ENCODE measurements at places on chromosomes 12 and 14.

DNA sequence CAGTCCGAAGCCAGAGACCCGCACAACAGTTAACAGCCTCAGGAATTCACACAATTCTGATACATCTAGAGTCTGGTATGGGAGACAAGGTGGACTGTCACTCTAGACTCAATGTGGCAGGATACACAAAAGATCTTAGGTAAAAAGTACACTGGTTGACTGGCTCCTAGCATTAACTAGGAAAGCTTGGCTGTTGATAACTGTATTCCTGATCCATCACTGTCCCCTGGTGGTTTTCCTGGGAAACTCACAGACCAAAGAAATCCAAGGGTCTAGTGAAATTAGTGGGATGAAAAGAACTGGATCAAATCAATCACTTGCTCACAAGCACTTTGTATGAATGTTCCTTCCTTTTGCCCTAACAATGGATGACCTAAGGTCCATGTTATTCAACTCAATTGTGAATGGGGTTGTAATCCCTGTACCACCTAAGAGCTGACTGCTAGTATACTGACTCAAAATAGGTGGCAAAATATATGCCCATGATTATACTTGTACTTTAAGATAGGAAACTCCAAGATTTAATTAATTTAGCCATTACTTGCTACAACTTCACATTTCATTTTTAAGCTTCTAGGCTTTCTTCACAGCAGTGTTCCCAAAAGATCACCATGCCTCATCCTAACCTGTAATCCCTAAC is 14.0 kb downstream of the NPC2 start:
- peak; percentile 67 for DNase-seq

- no peak for DNase-seq
Measured at GRCh38 chr12:16118586-16118985, 158.9 kb downstream of the SLC15A5 start.

- DNase-seq: no peak
Measured at GRCh38 chr12:46131732-46132469, 136.9 kb downstream of the SLC38A1 start.

DNA sequence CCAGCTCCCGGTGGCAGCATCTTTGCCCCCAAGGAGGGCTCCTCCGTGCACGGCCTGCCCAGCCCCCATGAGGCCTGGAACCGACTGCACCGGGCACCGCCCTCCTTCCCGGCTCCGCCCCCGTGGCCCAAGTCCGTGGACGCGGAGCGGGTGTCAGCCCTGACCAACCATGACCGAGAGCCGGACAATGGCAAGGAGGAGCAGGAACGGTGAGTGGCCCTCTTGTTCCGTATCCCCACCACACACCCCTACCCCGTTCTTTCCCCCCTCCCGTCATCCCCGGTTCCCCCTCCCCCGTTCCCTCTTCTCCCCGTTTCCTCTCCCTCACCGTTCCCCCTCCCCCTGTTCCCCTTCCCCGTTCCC is 28.3 kb downstream of the LRCOL1 start:
- DNase-seq: no peak

DNA sequence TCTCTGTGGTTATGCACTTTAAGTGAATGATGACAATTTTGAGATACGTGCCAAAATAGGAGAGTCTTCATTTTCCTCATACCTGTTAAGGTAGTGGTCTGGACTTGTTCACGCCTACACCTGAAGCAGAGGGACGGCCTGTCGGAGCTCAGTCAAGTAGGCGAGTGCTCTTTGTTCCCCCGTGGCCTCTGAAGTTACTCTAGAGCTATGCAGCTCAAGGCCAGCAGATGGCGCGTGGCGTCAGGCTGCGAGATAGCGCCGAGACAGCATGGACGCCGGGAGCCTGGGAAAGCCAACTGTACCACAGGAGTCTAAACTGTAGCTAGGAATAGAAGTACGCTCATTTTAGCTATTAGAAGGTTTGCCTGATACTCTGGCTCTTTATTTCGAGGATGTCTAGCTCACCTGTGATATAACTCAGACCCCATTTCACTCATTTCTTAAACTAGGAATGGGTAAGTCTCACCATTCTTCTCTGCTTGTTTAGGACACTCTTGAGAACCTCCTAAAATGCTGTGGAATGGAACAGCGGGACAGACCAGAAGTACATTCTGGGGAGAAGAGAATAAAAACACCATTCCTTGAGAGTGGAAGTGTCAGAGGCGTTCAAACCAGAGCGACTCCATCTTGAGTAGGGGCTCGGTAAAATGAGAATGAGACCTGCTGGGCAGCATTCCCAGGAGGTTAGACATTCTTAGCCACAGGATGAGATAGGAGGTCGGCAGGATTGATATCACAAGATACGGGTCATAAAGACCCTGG is 267.4 kb upstream of the HMGA2 start:
- DNase-seq: peak; percentile 88

- no peak for DNase-seq
Measured at GRCh38 chr14:32166029-32166428, 35.8 kb upstream of the RNU6-7 start.

DNA sequence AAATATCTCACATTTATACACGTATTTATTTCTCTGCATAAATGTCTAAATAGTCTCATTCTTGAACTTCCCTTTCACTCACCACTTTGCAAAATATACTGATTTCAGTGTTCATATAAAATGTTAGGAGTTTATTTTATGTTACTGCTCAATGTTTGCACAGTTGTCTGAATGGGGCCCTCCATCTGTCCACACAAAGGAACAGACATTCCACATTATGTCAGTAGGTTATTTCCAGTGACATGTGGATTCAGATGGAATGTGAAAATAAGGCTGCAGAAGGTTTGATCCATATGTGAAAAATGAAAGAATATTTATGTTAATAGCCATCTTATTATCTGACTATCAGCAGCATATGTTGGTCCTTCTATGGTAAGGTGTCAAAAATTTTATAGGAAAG is 994.4 kb upstream of the SEL1L start:
- DNase-seq: no peak

DNA sequence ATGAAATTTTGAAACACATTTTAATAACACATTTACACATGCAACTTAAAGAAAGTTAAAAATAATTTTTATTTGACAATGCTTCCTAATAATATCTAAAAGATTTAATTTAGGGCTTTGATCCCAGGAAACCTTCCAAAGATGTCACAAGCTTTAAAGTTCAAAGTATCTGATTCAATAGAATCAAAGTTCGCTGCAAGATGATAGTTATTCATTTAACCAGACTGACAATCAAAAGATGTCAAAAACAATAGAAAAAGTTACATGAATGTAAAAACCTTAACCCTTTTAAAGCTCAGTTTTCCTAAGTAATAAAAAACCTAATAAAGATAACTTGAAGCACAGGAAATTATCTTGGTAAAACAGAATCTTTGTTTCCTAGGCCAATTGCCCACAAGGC is 67.7 kb downstream of the SDR9C7 start:
- no peak for DNase-seq

DNA sequence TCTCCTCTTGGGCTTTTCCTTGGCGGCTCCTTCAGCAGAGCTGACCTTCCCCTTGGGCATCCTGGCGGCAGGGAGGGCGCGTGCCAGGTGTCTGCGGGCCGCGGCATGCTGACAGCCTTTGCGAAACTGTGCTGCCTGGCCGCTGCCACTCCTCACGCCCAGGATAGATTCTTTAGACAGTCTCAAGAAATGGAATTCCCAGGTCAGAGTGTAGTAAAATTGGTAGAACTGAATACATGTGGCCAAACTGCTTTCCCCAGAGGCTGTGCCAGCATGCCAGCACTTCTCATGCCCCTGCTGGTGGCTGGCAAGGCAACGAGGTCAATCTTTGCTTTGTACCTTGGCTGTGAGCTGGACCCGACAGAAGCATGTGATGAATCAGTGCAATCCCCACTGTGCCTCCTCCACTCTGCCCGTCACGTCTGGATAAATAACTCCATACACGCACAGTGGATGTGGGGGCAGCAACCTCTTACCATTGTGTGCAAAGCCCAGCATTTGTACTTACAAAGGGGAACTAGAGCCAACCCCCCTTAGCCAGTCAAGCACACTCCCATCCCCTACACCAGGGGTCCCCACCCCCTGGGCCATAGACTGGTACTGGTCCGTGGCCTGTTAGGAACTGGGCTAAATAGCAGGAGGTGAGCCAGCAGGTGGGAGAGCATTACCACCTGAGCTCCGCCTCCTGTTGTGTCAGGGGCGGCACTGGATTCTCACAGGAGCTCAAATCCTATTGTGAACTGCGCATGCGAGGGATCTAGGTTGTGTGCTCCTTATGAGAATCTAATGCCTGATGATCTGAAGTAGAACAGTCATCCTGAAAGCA is 90.9 kb downstream of the ACTN1 start:
- DNase-seq: no peak

GRCh38 chr12:20646239-20646827 is 48.8 kb upstream of the SLCO1C1 start:
- DNase-seq: peak; percentile 58

- DNase-seq: no peak
Measured at GRCh38 chr14:101602466-101602840, 41.2 kb downstream of the DIO3 start.

GRCh38 chr12:93130366-93131054 is 201.4 kb upstream of the EEA1 start:
- DNase-seq: peak; percentile 88

- DNase-seq: no peak
Measured at GRCh38 chr14:65302571-65303189, 109.8 kb upstream of the FUT8 start.

DNA sequence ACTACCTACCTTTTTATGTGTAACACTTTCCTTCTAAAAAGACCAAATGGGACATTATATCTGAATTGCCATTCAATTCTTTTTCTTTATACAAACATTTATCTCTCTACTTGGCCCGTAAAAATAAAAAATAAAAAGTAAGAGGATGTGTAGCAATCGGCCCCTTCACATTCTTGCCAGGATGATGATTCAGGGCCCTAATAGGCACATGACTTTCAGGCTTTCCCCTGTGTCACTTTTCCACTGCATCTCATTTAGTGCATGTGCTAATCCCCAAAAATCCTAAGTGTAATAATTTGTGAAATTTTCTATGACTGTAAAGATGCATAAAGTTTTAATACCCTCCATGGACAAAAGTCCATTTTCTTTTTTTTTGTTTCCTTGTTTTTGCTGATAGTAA is 23.0 kb upstream of the ATP2B1 start:
- DNase-seq: no peak

- no peak for DNase-seq
Measured at GRCh38 chr12:105949391-105949790, 189.4 kb downstream of the NUAK1 start.

DNA sequence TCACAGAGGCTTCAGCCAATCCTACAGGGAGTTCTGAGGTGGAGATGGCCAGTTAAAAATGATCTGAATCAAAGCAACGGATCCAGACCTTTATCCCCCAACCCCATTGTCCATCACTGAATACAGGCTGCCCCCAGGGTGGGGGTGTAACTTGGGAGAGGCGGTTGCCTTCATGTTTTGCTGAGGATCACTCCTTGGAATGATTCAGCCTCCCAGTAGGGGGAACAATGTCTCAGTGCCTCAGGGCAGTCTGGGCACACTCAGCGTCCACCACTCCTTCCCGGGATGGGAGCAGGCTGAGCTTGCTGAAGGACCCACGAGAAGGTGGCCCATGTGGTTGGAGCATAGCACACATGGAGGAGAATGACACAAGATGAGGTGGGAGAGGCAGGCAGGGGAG is 60.2 kb downstream of the RFX4 start:
- no peak for DNase-seq

GRCh38 chr14:49240383-49240782 is 345.8 kb downstream of the RPS29 start:
- DNase-seq: no peak

GRCh38 chr14:99945732-99946651 is 119.2 kb upstream of the EVL start:
- no peak for DNase-seq

GRCh38 chr12:15717940-15718567 is 71.1 kb downstream of the EPS8 start:
- DNase-seq: peak; percentile 22

DNA sequence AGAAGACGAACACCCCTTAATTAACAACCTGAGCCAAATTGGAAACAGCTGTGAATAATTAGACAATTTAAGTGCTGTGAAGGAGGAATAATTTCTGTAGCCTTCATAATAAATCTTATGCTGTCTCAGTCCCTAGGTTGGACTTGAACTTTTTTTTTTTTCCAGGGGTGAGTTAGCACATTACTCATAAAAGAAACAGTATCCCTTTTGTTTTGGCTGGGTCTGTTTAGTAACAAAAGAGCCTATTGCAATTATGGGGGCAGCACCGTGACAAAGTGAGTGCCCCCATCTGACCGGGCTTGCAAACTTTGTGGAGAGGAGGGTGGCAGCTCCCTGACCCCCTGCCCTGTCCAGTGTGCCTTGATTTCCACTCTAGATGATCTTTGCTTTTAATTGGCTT is 167.4 kb downstream of the DICER1 start:
- DNase-seq: no peak

GRCh38 chr14:81805785-81806184 is 272.1 kb upstream of the SEL1L start:
- DNase-seq: no peak

- DNase-seq: no peak
Measured at GRCh38 chr14:70666361-70666686, 24.6 kb downstream of the TTC9 start.

DNA sequence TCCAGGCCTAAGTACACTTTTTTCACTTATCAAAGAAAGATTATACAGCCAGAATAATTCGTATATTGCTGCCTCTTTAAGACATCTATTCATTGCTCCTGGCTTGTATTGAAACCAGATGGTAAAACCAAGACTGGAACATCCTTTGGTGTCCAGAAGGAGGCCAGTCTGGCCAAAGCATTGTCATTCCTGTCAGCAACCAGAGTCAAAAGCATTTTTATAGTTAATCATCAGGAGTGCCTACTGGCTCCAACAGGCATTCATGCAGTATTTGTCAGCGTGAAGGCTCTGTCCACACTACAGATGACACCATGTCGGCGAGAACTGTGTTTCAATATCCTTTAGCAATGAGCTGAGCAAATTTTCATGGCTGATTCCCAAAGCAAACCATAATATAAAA is 118.0 kb upstream of the G2E3 start:
- DNase-seq: no peak

DNA sequence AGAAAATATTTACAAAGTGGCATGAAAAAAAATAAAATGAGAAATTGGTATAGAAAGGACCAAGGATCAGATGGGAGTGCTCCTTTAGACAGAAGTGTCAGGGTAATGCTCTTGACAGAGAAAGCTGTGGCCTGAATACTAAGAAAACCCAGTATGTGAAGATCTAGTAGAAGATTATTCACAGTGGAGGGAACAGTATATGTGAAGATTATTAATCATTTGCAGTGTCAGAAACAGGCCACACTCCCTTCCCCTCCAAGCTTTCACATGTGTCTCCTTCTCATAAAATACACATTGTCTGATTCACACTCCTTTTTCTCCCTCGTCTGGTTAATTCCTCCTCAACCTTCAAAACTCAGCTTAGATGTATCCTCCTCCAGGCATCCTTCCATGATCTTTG is 41.3 kb downstream of the CAPS2 start:
- no peak for DNase-seq

Measured in endothelial cell of umbilical vein (primary cell).